ENCODE measurements at places on chromosomes 1 and 21. TPM values are rescaled to one million over a fixed set of nuclear protein-coding genes. Genes with fewer than 3 reads are reported as not detected.

DNA sequence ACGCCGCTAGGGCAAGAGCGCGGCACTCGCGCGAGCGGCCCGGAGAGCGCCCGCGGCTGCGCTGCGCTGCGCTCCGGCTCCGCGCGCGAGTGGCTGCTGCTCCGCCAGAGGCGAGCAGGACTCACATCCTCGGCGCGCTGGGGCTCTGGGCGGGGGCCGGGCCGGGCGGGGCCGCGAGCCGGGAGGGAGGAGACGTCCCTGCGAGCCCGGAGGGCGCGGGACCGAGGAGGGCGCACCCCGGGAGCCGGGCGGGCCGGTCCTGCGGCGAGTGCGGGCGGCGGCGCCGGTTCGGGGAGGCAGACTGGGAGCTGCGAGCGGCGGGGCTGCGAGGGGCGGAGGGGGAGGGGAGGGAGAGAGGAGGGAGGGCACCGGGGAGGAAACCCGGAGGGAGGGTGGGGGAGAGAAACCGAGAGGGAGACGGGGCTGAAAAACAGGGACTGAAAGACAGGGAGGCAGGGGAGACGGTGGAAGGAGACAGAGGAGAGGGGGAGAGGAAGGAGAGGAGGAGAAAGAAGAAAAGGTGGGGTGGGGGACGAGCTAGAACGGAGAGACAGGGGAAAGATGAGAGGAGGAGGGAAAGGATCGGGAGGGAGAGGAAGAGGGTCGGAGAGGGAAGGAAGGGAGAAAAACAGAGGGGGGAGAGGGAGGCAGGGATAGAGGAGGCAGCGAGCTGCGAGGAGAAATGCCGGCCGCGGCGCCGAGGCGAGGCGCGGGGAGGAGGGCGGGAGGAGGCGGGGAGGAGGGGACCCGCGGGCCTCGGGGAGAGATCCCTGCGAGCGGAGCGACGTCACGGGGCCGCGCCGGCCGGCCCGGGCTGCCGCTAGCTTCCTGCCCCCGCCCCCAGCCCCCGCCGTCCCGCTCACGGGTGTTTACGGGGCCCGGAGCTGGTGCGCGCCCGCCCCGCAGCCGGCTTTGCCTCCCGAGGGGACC lies at the start of gene CAMK2N1:
Gene CAMK2N1 (minus strand): TSS at position 684 of the 930 bp plus-strand sequence. CDS start 831 bp downstream, outside the sequence.
- DNase-seq, result peak; percentile 89

DNA sequence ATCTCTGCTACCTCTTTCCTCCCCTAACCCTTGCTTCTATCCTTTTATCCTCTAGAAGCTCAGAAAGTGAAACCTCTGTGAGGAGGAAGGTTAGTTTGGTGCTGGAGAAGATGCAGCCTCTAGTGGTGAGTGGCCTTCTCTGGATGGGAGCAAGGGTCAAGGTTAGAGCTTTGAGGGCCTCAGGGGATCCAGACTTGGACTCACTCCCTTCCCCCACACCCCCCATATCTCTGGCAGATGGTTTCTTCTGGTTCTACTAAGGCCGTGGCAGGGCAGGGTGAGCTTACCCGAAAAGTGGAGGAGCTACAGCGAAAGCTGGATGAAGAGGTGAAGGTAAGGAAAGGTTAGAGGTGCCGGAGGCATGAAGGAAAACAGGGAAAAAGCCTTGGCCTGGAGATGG lies 9.2 kb downstream of the CGN start:
- DNase-seq, result no peak

GRCh38 chr1:228085287-228085951 lies 2.9 kb downstream of the ARF1 start:
- DNase-seq, result no peak

- no peak for DNase-seq
Observed at GRCh38 chr1:7784492-7785071, 491 bp downstream of the PER3 start.

GRCh38 chr1:43465505-43466067 lies 11.9 kb upstream of the HYI start:
- DNase-seq, result peak; percentile 33

DNA sequence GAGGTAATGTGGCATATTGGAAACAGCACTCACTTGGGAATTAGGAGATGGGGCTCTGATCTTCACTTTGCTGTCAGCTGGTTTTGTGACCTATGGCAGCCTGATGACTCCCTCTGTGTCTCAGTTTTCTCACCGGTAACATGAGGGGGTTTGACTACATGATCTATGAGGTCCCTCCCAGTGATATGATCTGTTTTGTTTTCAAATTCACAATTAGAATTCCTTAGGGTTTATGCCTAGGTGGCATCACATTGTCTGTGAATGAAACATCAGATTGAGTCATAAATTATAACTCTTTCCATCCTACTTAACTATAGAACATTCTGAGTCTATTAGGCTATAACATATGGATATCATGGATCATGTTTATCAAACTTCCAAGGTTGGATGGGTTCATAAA lies 386.6 kb downstream of the PTBP2 start:
- DNase-seq, result no peak

- no peak for DNase-seq
Observed at GRCh38 chr1:43047135-43047534, 88.5 kb upstream of the SLC2A1 start.

DNA sequence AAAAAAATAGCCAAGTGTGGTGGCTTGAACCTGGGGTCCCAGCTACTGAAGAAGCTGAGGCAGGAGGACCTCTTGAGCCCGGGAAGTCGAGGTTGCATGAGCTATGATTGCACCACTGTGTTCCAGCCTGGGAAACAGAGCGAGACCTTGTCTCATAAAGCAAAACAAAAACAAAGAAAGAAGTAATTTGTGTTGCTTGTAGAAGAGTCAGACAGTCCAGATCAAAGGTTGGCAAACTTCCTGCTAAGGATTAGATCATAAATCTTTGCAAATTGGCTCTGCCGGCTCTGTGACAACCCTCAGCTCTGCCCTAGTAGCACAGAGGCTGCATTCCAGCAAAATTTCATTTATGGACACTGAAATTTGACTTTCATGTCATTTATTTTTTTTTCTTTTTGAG lies 19.0 kb upstream of the MFN2 start:
- no peak for DNase-seq

DNA sequence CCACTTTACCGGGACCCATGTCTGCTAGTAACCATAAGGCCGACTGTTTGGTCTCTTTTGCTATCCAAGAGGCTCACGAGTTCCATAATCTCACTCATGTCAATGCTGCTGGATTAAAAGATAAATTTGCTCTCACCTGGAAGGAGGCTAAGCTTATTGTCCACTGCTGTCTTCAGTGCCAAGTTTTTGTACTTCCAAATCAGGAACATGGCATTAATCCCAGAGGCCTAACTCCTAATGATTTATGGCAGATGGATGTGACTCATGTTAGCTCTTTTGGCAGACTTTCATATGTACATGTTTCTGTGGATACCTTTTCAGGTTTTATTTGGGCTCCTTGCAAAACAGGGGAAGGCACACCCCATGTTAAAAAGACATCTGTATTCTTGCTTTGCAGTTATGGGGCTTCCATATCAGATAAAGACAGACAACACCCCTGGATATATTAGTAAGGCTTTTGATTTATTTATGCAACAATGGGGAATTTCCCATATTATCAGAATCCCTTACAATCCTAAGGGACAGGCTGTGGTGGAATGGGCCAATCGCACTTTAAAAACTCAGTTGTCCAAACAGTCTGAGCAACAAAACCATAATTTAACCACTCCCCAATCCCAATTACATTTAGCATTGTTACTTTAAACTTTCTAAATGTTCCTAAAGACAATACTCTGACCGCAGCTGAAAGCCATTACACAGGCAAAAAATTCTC lies 162.7 kb downstream of the IER5 start:
- DNase-seq, result no peak

GRCh38 chr1:183164340-183164739 lies 21.7 kb upstream of the LAMC2 start:
- no peak for DNase-seq

GRCh38 chr21:27154451-27155129 lies 187.7 kb upstream of the ADAMTS5 start:
- DNase-seq, result no peak

GRCh38 chr1:244207042-244207934 lies 156.2 kb downstream of the ZBTB18 start:
- DNase-seq, result no peak

- DNase-seq, result no peak
Observed at GRCh38 chr1:160666079-160666442, 19.2 kb upstream of the SLAMF1 start.

DNA sequence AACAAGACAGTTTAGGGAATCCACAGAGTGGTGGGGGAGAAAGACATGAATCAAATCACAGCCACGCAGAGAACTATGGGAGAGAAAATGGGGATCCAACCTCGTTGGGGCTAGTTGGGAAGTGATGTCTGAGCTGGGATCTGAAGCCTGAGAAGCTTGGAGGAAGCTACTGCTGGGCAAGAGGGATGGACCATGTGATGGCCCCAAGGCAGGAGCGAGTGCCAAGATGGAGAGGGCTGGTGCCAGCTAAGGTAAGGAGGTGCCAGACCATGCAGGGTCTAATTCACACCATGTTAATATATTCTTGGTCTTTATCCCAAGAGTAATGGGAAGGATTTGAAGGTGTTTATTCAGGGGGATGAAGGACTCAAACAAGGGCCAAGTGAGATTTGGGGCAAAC lies 18.2 kb upstream of the TCEA3 start:
- DNase-seq, result no peak

DNA sequence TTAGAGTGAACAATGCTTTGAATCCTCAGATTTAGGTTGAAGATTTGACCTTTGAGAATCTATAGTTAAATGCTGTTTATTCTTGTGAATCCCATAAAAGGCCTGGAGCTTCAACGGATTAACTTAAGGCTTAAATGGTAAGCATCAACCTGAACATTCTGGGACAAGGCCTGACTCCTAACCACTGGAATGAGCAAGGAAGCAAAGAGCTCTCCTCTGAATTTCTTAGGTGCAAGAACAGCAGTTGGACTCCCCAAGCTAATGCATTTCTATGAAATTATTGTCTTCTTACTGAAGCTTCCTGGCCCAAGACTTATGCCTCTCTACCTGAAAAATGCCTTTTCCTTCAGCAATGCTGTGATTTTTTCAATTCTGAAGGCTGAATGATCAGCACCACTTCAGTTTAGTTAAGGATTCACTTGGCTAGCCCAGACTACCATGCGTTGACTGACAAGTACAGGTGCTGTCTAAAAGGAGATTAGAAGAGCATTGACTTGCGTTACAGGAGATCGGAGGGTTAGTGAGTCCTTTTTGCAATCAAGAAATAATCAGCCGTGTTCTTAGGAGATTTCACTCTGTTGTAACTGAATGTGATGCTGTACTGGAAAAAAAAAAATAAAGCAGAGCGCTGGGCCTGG lies 178.5 kb downstream of the ZC3H11B start:
- no peak for DNase-seq

GRCh38 chr21:45699966-45700365 lies 56.4 kb downstream of the PCBP3 start:
- DNase-seq, result no peak

DNA sequence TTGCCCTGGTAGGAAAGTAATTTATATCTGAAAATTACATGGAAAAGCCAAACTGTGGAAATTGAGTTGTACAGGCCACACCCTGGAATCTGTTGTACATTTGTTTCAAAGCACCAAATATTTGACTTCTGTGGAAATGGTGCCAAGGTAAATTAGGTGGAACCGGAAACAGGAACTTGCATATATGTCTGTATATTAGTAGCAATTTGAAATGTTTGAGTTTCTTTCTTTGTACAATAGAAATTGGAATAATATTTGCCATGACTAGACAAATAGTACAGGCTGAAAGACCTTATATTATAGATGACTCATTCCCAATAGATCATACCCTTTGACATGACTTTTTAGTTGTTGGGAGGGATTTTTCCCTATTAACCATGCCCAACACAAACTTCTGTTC lies 10.5 kb upstream of the TAF1A start:
- DNase-seq, result no peak

DNA sequence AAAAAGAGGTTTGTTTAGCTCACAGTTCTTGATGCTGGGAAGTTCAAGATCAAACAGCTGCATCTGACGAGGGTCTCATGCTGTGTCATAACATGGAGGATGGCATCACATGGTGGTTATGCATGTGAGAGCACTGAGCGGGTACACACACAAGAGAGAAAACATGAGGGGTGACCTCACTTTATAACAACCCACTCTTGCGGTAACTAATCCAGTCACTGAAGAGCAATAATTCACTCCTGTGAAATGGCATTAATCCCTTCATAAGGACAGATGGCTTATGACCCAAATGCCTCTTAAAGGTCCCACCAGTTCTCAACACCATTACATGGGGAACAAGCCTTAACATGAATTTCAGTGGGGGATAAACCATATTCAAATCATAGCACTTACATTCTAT lies 23.2 kb upstream of the CHIT1 start:
- DNase-seq, result no peak

GRCh38 chr21:46110499-46111192 lies 12.7 kb downstream of the COL6A2 start:
- DNase-seq, result peak; percentile 73

- DNase-seq, result no peak
Observed at GRCh38 chr1:152168535-152168868, 9.5 kb upstream of the RPTN start.

GRCh38 chr1:244068567-244068966 lies 17.5 kb downstream of the ZBTB18 start:
- no peak for DNase-seq

GCSAML gene
- not detected for polyA plus RNA-seq

GPR3 gene
- polyA plus RNA-seq, result 6.0 TPM

FMO2 gene
- polyA plus RNA-seq, result not detected

PPIE gene
- polyA plus RNA-seq, result 105 TPM

KLHDC8A gene
- 0.03 TPM for polyA plus RNA-seq

SPAG17 gene
- polyA plus RNA-seq, result not detected

RXRG gene
- not detected for polyA plus RNA-seq

LMX1A gene
- not detected for polyA plus RNA-seq

CFAP126 gene
- not detected for polyA plus RNA-seq

SLC45A1 gene
- polyA plus RNA-seq, result 2.5 TPM

CACNA1S gene
- not detected for polyA plus RNA-seq

RASSF5 gene
- 2.2 TPM for polyA plus RNA-seq

RAD54L gene
- 11.5 TPM for polyA plus RNA-seq

Measured in SK-N-SH (cell line).